Left ventricle myocardium inferior (tissue), 1 donor: ENCODE measurements at places on chromosomes 12 and 14. TPM values are rescaled to one million over a fixed set of nuclear protein-coding genes. Genes with fewer than 3 reads are reported as not detected.

DNA sequence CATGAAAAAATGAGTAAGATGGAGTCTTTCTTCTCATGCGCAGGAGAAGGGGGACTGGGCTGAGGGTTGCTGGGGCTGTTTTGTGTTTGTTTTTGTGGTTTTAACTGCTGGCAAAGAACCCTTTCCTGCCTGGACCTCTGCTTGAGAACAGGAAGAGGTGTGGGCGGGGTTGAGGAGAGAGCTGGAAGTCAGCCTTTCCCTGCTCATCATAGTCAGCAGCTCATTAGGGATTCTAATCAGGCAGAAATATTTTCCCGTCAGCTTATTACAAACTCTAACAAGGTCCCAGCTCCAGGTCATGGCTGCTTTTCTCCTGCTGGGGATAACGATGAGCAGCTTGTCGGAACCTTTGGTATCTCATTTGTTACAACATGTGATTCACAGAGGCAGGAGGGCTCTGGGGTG, 185.0 kb upstream of the NRXN3 start:
- DNase-seq = no peak

DNA sequence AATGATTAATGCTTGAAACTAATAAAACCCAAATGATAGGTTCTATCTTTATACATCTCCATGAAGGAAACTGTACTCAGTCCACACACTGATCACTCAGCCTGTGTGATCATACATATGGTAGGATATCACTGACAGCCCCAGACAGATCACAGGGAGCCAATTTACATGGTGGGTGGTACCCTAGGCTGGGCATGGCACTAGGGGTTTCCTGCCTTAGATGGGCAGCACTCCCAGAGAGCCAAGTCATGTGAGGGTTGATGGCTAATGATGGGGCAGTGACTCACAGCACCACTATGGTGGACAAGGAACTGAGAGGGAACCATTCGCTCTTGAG, 89.6 kb upstream of the PTPRR start:
- DNase-seq = no peak

- DNase-seq = no peak
Measured at GRCh38 chr12:57027011-57027804, 10.9 kb upstream of the TAC3 start.

DNA sequence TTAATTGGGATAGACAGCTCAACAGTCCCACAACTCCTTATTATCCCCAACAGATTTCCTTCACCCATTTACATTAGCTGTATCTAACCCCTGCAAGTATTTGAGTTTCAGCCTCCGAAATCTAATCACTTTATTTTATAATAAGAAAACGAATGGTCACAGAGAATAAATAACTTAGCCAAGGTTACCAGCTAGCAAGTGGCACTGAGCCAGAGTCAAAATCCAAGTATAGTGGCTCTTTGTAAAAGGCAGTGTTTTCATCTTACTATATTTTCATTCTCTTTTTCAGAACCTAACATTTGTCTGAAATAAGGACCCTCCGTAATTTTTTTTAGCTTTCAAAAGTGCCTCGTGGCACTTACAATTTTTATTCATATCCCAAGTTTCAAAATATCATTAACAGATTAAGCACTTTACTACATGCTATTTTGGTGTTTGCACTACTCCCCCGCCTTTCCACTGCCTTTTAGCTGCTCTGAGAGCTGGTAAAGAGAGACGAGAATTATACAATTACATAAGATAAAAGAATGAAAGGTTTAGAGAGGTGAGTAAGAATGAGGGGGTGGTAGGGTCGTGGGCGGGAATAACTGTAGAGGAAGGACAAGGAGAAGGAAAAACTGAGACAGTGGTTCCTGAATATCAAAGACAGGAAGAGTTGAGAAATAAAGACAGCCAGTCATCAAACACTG, 3.7 kb upstream of the USP15 start:
- DNase-seq = no peak

DNA sequence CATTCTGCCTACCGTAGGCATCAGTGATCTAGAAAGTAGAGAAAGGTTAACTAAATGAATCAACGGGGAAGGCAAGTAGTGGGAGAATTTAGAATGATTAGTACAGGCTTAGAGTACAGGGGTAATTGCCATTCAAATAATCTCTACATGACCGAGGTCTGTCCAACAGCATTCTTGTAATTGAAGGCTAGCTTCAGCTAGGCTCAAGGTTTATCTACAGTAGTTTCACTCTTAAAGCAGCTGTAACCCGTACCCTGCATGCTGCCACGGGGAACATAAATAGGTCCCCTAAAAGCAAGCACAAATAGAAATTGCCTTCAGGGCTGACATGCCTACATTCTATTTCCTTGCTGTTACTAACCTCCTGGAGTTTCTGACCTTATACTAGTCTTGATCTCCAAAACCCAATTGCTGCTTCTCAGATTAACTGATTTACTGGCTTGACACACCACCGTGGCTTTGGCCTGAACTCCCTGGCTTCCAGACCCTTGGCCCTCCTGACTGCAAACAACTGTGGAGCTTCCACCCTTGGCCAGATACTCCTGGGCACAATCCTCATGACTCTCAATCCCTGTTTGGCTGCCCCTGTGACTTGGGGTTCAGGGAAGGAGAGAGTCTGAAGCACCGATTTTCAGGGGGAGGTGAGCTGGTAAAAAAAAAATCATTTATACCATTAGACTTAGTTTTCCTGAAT, 242.1 kb upstream of the FOXN3 start:
- no peak for DNase-seq

DNA sequence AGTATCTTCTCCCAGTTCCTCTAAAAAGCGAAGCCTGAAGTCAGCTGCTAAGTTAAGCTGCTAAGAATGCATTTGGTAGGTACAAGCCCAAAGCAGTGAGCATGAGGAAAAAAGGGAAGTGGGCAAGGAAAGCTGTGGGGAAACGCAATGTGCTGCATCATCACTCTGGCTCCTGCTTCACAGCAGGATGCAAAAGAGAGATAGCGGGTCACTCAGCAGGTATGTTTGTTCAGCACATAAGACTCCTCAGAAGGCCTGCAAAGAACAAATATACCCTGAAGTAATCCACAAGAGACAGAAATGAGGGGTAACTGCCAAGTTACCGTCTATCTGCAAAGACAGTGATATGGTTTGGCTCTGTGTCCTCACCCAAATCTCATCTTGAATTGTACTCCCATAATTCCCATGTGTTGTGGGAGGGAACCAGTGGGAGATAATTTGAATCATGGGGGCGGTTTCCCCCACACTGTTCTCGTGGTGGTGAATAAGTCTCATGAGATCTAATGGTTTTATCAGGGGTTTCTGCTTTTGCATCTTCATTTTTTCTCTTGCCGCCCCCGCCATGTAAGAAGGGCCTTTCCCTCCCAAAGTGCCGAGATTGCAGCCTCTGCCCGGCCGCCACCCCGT, 127.4 kb upstream of the EGLN3 start:
- no peak for DNase-seq

DNA sequence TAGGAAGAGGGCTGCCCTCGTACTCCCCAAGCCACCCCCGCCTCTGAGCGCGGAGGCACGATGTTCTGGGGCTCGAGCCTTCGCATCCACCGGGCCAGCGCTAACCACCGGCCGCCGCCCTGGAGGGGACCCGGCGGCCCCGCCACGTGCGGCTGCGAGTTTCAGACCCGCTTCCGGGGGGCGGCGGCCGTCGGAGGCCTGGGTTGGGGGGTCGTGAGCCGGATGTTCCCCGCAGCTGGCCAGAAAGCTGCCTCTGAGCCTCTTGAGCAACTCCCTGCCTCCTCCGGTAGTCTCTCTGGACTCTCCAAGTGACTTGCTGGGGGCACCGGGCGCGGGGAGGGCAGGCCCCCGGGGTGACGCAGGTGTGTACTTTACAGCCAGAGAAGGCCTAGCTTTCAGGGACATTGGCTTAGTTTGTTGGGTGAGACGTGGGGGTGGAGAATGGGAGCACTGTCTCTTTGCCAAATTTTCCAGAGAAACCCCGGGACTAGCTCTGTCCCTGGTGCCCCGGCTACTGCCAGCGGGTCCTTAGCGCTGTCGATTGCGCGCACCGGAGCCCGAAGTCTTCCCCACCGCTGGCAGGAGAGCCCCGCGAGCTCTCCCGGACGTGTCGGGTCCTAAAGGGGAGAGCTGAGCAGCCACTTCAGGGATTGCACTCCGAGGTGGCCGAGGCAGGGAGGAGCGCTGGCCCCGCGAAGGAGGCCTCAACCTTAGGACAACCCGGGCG, 15.6 kb downstream of the OTX2 start:
- no peak for DNase-seq

The PPTC7 gene
- total RNA-seq = 103 TPM

The KRT79 gene
- total RNA-seq = not detected

The TGFB3 gene
- total RNA-seq = 27.2 TPM
